Activated naive CD4-positive, alpha-beta T cell (primary cell): ENCODE measurements at places on chromosomes 5 and 9.

DNA sequence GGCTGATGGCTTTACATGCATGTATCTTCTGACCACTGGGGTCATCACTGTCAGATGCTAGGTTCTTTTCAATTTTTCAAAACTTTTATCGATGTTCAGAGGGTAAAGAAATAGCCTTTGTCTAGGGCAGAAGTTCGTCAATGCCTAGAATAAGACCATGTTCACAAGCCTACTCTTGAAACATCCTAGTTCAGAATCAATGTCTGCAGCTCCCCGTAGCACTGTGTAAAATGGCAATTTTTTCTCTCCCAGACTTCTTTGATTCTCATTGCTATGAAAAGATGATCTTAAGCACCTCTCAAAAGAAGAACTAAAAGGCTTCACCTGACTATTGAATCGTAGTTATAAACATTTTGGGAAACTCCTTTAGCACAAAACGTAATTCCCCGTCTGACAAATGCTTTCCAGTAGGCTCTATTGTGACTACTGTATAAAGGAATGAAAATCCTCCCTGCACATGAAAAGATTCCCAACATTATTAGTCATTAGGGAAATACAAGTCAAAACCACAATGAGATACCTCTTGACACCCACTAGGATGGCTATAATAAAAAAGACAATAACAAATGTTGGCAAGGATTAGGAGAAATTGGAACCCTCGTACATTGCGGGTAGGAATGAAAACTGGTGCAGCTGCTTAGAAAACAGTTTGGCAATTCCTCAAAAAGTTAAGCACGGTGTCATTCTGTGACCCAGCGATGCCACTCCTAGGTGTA, 263.5 kb downstream of the ARHGAP26 start:
- no peak for DNase-seq

DNA sequence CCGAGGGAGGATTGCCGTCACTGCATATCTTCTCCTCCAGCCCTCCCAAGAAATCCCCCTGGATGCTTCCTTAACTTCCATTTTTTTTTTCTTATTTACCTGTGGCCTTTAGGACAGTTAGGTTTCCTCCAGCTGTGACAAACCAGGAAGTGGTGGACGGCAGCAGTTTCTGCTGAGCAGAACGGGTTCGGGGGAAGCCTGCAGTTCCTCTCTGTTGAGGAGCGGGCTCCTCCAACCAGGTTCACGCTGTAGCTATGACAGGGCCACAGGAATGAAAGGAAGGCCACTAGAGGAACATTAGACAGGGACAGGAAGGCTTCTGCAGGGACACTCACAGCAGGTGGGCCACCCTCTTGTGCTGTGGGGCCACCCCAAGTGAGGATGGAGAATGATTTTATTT, 76.7 kb upstream of the SYK start:
- no peak for DNase-seq

GRCh38 chr5:159051421-159052282, 48.1 kb downstream of the EBF1 start:
- peak; percentile 3 for DNase-seq

DNA sequence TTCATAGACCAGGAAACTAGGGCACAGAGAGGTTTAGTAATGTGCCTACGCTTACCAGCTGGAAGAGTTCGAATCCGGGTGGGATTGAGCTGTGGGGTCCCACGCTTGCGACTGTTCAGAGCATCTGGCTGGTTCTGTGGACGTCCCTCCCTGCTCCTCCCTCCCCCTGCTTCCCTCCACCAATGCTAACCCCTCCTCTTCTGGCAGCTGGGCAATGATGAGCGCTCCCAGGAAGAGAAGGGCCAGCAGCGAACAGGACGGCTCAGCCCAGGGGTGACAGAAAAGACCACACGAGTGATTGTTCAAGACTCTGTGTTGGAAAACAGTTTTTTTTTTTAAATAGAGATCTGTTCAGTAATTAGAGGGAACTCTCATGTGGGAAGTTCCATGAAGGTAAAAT, 6.9 kb downstream of the FAM163B start:
- DNase-seq = no peak

DNA sequence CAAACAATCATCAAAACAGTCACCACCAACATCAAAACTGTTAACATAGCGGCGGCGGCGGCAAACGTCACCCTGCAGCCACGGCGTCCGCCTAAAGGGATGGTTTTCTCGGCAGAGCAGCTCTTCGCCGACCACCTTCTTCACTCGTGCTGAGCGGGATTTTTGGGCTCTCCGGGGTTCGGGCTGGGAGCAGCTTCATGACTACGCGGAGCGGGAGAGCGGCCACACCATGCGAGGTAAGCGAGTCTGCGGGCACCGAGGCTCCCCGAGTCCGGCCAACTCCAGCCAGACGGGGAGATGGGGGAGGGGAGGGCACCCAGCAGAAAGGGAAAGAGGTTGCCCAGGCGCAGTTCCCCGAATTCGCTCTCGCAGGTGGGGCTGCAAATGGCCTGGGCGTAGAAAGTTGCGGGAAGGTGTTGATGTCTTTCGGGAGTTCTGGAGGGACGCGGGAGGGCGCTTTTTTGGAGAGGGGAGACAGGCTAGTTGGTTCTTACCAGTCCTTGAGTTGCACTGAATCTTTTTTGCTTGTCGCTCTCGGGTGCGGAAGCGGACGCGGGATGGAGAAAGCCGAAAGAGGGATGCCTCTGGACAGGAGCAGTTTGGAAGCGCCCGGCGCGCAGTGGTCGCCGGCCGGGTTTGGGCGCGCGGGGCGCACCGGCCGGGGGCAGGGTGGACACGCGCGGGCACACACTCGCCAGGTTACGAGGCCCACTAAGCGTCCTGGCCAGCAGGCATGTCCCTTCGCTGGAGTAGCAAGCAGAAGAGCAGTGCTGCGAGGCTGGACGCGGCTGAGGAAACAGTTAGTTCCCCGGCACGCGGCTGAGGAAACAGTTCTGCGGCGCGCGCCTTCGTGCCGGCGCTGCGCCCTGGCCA, 849 bp downstream of the RORB start:
- no peak for DNase-seq

DNA sequence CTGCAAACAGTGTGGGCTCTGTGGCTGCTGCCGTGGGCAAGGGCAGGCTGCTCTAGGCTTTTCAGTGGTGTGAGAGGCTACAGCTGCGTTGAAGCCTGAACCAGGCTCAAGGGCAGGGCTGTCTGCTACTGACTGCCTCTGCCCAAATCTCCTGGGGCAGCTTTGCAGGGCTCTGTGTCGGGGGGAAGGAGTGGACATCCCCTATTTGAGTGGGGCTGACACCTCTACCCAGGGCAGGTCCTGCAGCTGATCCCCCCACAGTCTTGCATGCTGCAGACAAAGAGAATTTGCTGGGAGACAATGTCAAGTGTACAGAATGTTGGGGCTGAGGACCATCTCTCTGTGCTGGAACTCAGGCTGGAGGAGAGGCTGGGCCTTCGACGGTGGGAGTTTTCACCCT, 240.2 kb downstream of the PBX3 start:
- no peak for DNase-seq

DNA sequence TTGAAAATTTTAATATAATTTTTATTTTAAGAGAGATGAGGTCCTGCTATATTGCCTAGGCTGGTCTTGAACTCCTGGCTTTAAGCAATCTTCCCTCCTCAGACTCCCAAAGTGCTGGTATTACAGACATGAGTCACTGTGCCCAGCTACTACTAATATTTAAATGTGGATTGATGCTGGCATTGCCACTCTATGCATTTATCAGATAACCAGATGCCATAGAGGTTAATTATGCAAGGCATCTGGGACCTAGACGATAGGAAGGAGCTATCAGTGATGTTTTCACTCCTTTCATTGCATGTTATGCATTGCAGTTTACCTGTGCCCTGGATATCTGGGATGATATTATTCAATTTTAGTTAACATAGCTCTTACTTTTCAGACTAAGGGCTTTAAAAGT, 127.0 kb downstream of the RPS23 start:
- DNase-seq = no peak

DNA sequence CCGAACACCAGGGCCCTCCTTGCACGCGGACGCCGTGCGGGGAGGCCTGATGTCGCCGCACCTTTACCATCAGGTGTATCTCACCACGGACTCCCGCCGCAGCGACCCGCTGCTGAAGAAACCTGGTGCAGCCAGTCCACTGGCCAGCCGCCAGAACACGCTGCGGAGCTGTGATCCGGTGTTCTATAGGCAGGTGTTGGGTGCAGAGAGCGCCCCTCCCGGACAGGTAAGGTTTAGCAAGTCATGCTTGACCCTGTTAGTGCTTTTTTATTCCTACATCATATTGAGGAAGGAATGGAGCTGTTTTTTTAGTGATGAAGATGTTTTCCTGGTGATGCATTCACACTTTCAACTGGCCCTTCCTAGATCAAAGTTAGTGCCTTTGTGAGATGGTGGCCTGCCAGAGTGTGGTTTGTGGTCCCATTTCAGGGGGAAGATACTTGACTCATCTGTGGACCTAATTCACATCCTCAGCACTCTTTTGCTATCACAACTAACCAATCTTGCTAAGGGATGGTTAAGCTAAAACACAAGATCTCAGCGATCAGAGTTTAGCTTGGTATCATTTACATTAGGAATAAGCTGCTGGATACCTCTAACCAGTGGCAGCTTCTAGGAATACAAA, 2.7 kb downstream of the PCDHGC3 start:
- DNase-seq = no peak
